Upper lobe of left lung (tissue), 6 donors: ENCODE measurements at places on chromosomes 4 and X. TPM values are rescaled to one million over a fixed set of nuclear protein-coding genes. Genes with fewer than 3 reads are reported as not detected.

Gene RAB41
- total RNA-seq: not detected

Gene VSIG1
- total RNA-seq: 0.61 TPM

Gene CCDC160
- total RNA-seq: not detected

Gene POU3F4
- not detected for total RNA-seq

Gene IL9R
- total RNA-seq: 1.7 TPM

Gene TLR10
- total RNA-seq: 1.0 TPM

Gene ARSH
- total RNA-seq: not detected

Gene SHISA3
- total RNA-seq: 5.5 TPM

Gene GPC4
- 18.5 TPM for total RNA-seq

DNA sequence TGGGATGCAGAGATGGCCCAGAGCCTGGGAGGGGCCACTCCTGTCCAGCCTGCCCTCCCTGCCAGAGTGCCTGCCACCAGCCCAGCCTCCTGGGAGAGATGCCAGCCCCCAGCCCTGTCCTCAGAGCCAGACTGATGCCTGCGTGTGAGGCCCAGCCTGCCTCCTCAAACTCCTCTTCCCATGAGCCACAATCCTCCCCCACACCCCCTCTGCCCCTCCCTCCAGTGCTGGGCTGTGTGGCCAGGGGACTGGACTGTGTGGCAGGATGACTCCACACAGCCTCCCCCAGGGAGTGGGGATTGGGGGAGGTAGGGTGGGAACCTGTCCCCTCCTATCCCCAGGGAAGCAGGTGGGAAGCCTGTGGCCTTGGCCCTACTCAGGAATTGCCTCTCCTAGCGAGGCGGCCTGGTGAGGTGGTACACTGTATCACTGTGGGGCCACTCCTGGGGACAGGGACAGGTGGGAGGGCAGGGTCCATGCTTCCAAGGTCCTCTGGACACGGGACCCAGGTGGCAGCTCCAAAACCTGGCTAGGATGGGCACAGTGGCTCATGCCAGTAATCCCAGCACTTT lies 4.3 kb upstream of the SH3BP2 start:
- DNase-seq: no peak

GRCh38 chr4:98248934-98249333 lies 12.2 kb upstream of the RAP1GDS1 start:
- DNase-seq: no peak

DNA sequence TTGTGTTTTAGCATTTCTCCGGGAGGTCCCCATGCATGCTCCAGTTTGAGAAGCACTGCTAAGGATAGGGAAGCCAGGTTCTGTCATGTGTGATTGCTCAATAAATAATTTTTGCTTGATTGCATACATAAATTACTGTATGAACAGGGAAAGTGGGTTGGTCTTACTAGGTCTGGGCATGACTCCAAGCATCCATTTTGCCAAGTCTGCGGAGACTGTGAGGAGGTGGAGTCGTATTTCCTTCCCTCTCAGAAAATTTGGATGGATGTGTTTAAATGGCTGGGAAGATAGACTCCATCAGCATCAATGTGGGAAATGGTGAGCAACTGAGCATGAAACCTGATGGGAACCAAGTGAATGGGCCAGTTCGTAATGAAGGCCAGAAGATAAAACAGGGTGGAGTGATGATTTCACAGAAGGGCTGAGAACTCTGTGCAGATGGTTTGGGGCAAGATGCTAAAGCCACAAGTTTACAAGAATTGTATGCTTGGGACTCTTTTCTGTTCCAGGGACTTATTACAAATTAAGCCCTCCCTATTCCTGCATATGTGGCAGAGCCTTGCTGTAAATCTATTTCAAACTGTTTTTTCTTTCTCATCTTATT lies 84.1 kb downstream of the NHS start:
- no peak for DNase-seq

Gene MTM1
- total RNA-seq: 30.6 TPM

Gene CITED1
- not detected for total RNA-seq

Gene GASK1B
- total RNA-seq: 30.1 TPM

Gene NAT8L
- total RNA-seq: not detected

- no peak for DNase-seq
Measured at GRCh38 chrX:120768681-120769080, 107.0 kb downstream of the CT47B1 start.

Gene CABS1
- not detected for total RNA-seq

Gene ATP8A1
- 71.6 TPM for total RNA-seq

DNA sequence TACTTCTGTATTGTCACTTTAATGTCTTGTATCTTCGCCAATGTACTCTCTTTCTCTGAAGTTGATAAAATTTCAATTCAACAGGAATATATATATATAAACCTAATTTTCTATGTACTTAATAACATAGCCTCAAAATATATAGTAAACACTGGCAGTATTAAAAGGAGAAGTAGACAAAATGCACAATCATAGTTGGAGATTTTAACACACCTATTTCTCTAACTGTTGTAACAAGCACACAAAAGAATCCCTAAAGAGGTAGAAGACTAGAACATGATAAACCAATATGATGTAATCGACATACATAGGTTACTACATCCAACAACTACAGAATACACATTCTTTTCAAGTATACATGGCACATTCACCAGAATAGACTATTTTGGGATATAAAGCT lies 65.5 kb downstream of the ZNF81 start:
- no peak for DNase-seq

DNA sequence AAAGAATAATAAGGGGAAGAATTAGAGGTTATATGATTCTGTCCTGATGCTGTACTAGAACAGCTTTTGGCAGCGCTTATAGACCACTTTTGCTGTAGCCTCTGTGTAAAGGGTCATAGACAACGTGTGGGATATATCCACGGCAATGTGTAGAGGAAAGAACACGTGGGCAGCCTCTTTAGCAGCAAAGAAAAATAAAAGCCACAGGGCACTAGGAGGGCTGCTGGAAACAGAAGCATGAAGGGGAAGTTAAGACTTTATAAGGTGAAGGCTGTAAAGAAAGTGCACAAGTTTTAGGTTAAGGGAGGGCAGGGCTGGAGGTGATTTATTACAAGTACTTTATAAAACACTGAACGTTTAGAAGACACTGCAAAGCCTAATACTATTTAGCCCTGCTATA lies 20.1 kb upstream of the PHEX start:
- DNase-seq: no peak

DNA sequence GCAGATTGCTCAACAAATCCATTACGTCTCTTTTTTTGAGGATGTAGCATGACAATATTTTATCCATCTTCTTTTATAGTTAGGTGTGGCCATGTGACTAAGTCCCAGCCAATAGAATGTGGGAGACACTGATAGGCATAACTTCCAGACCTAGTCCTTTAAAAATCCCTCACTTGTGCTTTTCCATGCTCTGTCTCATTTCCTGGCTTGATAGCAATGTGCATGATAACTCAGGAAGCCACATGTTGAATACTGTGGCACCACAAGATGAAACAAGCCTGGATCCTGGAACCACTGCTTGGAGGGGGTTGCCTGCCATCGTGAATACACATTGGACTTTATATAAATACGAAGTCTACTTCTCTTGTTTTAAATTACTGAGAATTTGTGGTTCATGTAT lies 184.0 kb upstream of the NEIL3 start:
- no peak for DNase-seq

GRCh38 chr4:141309874-141310273 lies 89.2 kb downstream of the ZNF330 start:
- no peak for DNase-seq

DNA sequence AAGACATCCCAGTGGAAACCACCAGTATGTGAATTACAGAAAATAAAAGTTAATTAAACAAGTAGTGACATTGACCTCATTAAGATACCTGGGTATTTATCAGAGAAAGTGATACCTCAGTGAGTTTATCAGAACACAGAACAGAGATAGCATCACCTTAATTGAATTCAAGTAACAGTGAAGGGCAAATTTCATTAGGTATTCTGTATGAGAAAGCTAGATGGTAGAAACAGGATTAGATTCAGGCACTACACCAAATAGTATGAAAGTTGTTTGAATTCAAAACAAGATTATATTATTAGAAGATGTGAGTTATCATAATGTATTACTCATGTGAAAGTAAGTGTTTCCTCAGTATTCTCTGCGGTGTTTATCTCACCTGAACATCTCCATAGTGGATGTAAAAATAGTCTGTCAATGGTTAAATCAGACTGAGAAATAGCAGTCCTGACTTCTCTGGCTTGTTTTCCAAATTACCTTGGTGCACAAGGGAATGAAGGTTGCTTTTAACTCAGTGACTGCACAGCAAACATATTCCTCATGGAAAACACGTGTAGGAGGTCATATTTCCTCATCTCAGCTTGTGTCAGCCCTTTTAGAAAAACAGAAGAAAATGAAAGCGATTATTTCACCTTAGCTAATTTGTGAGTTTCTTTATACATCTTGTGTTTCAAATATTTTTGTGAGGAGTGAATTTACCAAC lies 79.9 kb upstream of the PCDH18 start:
- DNase-seq: no peak

- no peak for DNase-seq
Measured at GRCh38 chr4:42638321-42638720, 18.6 kb downstream of the ATP8A1 start.

GRCh38 chrX:33190016-33190415 lies 21.3 kb downstream of the DMD start:
- DNase-seq: no peak

DNA sequence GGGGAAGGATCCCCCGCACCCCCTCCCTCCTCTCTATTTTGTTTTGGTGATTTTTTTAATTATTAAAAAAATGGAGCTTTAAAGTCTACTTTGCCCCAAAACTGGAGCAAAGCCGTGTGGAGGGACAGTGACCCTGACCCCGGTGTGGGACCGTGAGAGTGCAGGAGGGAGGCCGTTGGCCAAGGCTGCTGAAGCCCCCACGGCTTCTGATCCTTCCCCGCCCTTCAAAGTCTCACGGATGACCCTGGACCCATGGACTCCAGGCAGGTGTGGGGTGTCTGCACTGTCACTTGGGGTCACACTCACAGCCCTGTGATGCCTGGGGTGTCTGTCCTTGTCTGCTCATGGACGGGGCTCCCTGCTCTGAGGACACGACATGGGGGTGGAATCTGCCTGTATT lies 133.3 kb downstream of the CPZ start:
- DNase-seq: no peak

DNA sequence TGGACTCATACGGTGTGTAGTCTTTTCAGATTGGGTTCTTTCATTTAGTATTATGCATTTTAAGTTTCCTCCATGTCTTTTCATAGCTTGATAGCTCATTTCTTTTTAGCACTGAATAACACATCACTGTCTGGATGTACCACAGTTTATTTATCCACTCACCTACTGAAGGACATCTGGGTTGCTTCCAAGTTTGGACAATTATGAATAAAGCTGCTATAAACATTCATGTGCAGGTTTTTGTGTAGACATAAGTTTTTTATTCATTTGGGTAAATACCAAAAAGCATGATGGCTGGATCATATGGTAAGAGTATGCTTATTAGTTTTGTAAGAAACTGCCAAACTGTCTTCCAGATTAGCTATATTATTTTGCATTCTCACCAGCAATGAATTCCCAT lies 29.0 kb downstream of the CNOT6L start:
- no peak for DNase-seq

- no peak for DNase-seq
Measured at GRCh38 chr4:80276931-80277330, 10.5 kb downstream of the FGF5 start.

Gene MMAA
- 2.1 TPM for total RNA-seq

DNA sequence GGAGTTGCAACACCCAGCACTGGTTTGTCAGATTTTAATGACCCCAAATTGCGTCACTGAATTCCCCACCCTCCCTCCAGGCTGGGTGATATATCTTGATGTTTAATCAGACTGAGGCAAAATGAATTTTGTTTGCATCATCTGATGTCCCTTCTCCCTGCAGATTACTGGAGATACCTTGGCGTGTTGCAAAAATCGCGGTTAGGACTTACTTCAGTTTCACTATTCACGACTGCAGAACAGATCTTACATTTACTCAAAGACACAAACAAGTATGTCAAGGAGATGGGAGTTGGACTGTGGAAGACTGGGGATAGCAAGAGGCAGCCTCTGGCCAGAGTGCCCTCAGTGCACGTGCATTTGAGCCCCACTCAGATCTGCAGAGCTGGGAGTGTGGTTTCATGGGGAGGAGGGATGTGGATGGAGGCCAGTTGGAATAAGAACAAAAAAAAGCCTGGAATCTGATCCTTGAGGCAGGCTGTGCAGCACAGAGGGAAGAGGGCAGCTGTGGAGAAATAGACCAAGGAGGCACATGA lies 92.2 kb upstream of the MTM1 start:
- DNase-seq: no peak

DNA sequence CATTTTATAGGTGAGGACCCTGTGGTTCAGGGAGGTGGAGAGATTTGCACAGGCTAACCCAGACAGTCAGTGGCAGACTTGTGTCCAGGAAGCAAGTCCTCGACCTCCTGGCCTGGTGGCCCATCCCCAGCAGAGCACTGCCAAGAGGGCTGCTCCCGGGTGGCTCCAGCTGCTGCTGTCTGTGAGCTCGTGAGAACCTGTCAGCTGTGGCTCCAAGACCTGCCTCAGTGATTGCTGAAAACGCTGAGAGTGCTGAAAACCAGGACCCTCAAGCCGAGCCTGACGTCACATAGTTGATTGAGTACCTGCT lies 74.2 kb downstream of the RTL9 start:
- peak; percentile 26 for DNase-seq

GRCh38 chrX:119687661-119688413 lies 5.1 kb downstream of the SEPTIN6 start:
- DNase-seq: no peak

GRCh38 chrX:96791559-96791958 lies 92.1 kb upstream of the RPA4 start:
- no peak for DNase-seq

- DNase-seq: no peak
Measured at GRCh38 chr4:41363384-41363981, 106.8 kb downstream of the UCHL1 start.

- no peak for DNase-seq
Measured at GRCh38 chr4:24497221-24497620, 87.1 kb downstream of the DHX15 start.

Gene CSAG3
- not detected for total RNA-seq

- DNase-seq: no peak
Measured at GRCh38 chr4:15007201-15007600, 4.9 kb downstream of the CPEB2 start.

- no peak for DNase-seq
Measured at GRCh38 chr4:118981839-118982381, 93.3 kb downstream of the SYNPO2 start.

DNA sequence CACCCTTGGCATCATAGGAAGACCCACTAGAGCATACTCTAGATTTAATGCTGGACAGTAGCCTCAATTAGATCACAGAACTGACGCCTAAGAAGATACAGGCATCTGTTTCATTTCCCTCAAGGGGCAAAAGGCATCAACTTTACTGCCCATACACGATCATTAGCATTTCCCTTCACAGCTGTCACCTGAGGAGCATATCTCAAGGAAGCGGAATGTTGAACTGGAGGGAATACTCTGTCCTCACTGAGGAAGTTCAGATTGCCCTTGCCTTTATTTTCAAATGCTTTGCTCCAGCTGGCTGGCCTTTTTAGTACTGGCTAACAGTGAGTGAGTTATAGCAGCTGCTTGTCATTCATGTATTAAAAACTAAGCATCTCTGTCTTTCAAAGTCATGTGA lies 508.4 kb upstream of the GALNT7 start:
- no peak for DNase-seq
